ENCODE measurements at places on chromosomes 4 and X.

- DNase-seq: no peak
These were observed 213.3 kb downstream of the GLUD2 start for GRCh38 chrX:121260596-121261240.

DNA sequence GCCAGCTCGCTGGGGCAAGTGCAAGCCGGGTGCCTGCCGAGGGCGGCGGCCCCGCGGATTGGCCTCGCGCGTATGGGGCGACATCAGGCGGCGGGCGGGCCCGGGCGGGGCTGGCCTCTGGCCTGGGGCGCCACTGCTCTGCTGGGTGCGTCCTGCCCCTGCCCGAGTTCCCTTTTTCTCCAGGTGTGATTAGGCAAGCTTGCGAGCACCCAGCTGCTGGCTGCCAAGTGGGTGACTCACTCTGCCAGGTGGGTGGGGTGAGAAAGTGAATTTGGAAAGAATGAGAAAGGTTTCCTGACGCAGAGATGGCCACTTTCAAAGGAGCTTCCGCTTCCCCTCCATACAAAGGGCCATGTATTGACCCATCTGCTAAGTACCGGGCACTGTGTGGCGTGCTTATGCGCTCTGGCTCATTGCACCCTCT lies 32.5 kb downstream of the FGFBP1 start:
- DNase-seq: peak; percentile 7

DNA sequence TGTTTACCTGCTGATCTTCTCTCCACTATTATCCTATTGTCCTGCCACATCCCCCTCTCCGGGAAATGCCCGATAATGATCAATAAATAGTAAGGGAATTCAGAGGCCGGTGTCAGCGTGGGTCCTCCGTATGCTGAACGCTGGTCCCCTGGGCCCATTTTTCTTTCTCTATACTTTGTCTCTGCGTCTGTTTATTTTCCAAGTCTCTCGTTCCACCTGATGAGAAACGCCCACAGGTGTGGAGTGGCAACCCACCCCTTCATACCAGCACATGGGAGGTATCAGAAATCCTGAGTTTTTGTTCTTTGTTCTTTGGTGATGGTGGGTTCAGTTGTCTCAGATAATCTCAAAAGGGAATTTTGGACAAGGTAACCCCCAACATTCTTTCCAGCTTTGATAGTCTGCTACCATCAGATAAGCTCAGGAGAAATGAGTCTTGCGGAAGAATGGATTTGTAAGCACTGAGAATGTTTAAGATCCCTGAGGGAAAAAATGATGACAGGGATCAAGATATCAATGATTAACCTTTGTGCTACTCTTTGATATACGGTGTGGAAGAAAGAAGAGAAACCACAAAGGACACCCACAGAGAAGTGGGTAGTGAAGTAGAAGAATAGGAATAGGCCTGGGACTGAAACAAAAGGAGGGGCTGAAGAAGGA lies 117.9 kb downstream of the CEP44 start:
- no peak for DNase-seq

DNA sequence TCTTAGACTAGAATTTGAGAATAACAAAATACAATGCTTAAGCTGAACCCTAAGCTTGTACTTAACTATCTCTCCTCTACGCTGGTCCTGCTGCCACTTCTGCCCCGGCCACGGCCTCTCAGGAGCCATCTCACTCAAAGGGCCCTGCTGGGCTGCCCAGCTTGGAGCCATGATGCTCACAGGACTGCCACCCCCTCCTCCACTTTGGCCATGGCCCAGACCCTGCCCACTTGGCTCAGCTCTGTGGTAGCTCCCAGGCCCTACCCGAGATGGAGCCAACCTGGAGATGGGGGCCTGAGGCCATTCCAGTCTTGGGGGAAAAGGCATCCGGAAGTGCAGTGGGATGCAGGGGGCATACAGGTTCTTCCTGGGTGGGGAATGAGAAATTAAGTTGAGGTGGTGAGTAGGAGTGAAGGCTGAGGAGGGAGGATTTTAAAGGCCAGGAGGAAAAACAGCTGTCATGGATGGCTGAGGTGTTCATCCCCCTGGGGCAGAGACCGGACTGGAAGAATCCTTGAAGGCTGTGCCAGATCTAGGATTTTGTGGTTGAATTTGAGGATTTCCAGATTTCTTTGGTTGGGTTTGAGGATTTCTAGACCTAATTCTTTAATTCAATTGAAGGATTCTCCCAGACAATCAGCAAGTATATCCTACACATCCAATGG lies 824 bp downstream of the SASH3 start:
- DNase-seq: no peak

- no peak for DNase-seq
These were observed 49.9 kb downstream of the FIP1L1 start for GRCh38 chr4:53427366-53427765.

GRCh38 chr4:170014359-170015011 lies 11.7 kb downstream of the MFAP3L start:
- DNase-seq: no peak

DNA sequence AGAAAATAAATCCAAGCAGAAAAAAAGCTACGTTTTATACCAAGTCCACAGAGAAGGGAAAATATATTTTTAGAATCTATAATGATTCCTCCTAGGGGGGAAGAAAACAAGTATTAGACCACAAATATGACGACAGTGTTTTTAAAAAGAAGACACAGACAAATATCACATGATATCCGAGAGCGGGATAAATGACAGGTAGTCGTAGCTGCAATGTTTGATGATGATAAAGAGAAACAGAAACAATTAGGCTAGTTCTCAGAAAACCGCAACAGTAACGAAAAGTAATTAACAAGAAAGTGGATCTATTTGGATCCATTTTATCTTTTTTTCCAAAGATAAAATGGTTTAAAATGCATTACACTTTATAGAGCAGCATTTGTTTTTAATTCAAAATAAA lies 918 bp downstream of the HAUS3 start:
- no peak for DNase-seq

DNA sequence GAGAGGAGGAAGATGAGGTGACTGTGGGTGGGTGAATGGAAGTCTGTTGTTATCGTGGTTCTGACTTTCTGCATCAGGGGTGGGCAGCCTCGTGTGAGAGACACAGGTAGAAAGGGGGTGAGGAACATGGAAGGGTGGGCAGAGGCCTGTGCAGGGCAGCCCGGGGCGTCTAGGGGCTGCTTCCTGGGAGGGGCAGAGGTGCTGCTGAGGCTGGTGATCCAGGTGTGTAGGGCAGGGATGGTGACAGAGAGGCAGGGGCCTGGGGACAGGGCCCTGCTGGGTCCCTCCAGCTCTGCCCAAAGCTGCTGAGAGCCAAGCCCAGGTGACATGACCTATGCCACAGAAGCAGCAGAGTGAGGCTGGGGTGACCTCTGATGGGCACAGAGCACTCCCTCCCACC lies 89.7 kb upstream of the C4orf50 start:
- no peak for DNase-seq

DNA sequence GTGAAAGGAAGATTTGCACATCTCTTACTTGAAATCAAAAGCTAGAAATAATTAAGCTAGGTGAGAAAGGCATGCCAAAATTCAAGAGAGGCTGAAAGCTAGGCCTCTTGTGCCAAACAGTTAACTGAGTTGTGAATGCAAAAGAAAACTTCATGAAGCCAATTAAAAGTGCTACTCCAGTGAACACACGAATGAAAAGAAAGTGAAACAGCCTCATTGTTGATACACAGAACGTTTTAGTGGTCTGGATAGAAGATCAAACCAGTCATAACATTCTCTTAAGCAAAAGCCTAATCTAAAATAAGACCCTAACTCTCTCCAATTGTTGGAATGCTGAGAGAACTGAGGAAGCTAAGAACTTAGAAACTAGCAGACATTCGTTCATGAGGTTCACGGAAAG lies 122.3 kb downstream of the UNC5C start:
- DNase-seq: no peak

GRCh38 chrX:24153796-24154189 lies 4.3 kb downstream of the ZFX start:
- no peak for DNase-seq

DNA sequence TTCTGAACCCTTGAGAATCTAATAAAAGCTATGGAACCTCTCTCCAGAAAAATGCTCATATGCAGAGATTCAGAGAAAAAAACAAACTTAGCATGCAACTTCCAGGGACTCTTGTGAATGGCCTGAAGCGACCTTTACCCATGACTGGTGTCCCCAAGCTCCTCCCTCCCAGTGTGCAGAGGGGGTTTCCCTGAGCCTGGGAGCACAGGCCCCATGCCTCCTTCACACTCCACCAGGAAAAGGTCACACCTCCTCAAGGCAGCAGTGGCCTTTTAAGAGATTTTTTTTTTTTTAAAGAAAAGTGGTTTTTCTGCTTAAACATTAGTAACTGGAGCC lies 13.3 kb upstream of the UBA6 start:
- peak; percentile 11 for DNase-seq

DNA sequence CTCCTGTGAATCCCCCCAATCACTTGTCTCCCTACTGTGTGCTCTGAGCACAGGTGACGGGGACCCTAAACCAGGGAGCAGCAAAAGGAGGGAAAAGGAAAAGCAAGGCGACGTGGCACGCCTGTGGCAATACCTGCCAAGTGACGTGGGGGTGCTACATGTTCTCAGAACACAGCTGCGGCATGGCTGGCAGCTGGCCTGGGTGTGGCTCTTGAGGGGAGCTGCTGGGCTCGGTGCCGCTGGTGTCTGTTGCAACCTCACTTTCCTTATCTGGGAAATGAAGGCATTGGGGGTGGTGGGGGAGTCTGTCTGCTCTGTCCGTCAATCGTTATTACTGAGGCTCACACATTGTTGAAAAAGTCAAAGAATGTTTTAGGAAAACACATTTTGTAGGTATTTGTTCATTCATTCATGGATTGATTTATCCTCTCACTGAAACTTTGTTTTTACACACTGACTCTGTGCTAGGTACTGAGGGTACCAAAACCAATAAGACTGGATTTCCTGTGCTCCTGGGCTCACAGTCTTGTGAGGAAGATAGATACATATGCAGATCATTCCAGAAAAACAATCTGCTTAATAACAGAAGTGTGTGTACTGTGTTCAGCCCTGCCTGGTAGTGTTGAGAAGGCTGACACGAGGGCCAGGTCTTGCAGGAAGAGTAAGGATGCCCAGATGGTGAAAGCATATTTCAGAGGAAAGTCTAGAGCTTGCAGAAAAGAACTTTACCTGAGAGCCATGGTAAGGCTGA lies 217.6 kb downstream of the PTTG2 start:
- DNase-seq: no peak

- no peak for DNase-seq
These were observed 363.9 kb downstream of the PPP3CA start for GRCh38 chr4:100983426-100983825.

- DNase-seq: no peak
These were observed 1.8 kb downstream of the CCNI start for GRCh38 chr4:77073981-77074380.

DNA sequence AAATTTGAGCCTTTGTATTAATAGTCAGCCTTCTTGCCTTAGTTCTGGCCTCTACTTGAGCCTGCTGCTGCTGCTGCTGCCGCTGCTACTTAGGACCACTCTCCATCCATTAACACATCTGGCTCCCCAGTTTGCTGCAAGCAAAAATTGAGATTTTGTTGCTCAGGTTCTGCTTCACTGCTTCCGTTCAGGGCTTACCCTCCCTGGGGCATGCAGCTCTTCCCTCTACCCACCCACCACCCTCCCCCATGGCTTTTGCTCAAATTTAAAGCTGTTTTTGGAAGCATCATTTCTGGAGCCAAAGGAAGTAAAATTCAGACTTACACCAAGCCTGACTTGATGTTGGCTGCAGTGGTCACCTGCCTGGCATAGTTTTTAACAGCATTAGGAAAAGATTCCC lies 28.9 kb upstream of the FRMPD3 start:
- no peak for DNase-seq

- no peak for DNase-seq
These were observed 27.4 kb downstream of the TMPRSS11B start for GRCh38 chr4:68218044-68218443.

GRCh38 chr4:150381609-150382008 lies 200.3 kb upstream of the MAB21L2 start:
- no peak for DNase-seq

- DNase-seq: no peak
These were observed 41.4 kb upstream of the MSANTD1 start for GRCh38 chr4:3207531-3208037.

DNA sequence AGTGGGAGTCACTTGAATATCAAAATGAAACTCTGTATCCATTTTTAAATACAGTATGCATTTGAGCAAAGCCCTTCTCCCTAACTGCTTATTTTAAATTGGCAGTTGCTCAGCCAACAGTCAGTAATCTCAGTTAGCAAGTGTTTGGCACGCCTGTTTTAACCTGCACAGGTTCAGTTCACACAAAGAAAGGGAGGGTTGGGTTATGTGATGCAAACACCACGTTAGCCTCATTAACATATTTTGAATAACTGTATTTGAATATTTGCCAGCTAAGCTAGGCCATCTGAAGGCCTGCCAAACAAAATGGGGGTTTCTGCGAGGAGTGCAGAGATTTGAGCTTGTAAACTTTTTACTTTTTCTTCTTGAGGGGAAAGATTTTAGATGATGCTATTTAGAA lies 19.8 kb downstream of the GAB1 start:
- no peak for DNase-seq

DNA sequence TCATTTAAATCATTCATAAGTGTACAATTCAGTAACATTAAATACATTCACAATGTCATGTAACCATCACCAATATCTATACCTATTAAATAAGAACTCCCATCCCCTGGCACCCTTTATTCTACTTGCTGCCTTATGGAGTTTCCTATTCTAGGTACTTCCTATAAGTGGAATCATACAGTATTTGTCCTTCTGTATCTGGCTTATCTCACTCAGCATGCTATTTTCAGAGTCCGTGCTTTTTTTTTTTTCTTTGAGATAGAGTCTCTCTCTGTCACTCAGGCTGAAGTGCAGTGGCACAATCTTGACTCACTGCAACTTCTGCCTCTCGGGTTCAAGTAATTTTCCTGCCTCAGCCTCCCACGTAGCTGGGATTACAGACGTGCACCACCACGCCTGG lies 67.9 kb upstream of the STOX2 start:
- no peak for DNase-seq

DNA sequence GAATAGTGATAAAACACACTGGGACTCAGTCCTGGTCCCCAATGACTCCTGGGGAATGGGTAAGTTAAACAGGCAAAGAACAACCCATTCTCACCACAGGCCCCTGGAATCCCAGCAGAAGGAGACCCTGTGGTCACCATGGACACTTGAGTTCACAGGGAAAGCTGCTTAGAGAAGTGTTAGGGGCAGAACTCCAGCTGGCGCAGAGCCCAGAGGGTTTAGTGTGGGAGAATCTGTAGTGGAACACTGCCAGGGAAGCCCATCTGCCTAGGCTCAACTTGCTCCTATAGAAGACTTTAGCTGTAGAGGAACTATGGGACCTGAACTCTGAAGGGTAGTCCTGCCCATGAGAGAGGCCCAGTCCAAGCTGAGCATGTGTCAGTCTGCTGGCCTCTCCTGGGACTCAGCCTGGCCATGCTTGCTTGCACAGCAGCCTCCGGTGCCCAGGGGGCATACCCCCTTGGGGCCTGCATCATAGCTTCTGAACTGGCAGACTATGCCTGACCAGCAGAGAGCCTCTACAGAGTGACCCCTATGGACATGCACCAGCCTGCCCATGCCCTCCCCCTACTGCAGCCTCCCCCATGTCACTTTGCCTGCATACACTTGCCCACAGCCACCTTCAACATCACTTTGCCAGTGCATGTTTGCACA lies 343.5 kb downstream of the IDS start:
- DNase-seq: no peak

Measured in stimulated activated CD8-positive, alpha-beta memory T cell treated with anti-CD3 and anti-CD28 coated beads, Interleukin-2, amount 100 ng/mL, for 48 hours (primary cell).